ENCODE measurements at places on chromosomes 16 and 17.
A peak's percentile ranks its signal among the peaks of the same experiment; 100 is the strongest.

DNA sequence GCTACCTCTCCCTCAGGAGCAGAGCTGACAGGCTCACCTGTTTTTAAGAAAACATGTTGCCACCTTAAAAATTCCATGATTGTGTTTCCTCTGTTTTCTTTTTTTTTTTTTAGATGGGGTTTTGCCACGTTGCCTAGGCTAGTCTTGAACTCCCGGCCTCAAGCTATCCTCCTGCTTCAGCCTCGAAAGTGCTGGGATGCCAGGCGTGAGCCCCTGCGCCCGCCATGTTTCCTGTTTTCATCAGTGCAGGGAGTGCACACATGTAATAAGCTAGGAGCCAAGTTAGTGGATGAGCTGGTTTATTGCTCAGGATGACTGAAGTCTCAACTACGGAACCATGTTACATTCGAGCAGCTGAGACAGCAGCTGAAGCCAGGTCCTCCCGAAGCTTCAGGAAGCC lies 13.6 kb downstream of the MRM3 start:
- DNase-seq: no peak

- no peak for DNase-seq
These were observed 49.4 kb downstream of the RPH3AL start for GRCh38 chr17:303168-303567.

GRCh38 chr17:32341141-32341856 lies 674 bp downstream of the C17orf75 start:
- DNase-seq: peak; percentile 50

GRCh38 chr17:39871801-39872200 lies 3.8 kb downstream of the ZPBP2 start:
- DNase-seq: no peak

DNA sequence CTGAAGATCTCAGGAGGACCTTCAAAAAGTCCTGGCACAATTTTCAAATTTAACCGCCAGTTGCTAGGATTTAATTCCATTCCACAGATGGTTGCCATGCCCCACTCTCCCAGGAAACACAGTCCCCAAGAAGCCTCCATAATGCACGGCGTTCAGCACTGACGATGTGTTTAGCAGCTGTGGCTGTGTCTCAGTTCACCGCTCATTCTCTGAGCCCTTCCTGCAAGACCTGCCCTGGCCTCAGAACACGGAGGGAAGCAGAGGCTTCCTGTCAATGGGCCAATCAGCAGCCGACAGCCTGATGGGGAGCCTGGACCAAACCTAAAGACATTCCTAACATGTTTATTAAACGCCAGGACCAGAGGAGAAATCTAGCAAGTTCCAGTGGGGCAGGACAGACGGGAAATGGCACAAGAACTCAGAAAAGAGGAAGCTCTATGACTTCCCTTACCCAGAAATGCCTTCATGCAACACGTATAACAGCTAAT lies 4.9 kb downstream of the MYLK3 start:
- DNase-seq: no peak

Data from activated naive CD4-positive, alpha-beta T cell treated with Interleukin-2 at 50 U/mL for 16 hours (primary cell).